Upper lobe of right lung (tissue), 1 donor: ENCODE measurements at places on chromosomes 4 and X. TPM values are rescaled to one million over a fixed set of nuclear protein-coding genes. Genes with fewer than 3 reads are reported as not detected.
A peak's percentile ranks its signal among the peaks of the same experiment; 100 is the strongest.

DNA sequence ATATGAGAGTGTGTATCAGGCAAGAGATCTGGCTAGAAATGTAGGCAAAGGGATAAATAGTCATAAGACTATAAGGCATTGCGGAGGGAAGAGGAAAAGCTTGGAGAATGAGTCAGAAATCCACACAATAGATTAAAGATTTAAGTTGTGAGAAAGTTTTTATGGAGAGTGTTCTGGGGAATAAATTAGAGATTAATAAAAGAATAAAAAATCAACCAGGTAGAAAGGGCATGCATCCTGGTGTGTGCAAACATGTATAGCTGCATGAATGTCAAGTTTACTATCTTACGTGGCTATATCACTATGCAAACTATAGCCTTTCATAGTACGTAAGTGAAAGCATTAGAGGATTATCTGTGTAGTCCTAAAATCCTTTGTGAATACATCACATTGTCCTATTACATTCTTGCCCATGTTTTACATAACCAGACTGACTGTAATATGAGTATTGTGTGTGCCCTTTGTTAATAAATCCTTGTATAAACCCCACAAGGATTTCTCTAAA is 36.9 kb downstream of the SNCA start:
- H3K4me3 ChIP-seq: no peak overlapping the region
- no peak for DNase-seq
- H3K36me3 ChIP-seq: no peaks in the 10 kb centered on the region
- H3K27ac ChIP-seq: no peak overlapping the region
- H3K27me3 ChIP-seq: no peaks in the 10 kb centered on the region

GJB1 gene
- total RNA-seq: 5.4 TPM

DNA sequence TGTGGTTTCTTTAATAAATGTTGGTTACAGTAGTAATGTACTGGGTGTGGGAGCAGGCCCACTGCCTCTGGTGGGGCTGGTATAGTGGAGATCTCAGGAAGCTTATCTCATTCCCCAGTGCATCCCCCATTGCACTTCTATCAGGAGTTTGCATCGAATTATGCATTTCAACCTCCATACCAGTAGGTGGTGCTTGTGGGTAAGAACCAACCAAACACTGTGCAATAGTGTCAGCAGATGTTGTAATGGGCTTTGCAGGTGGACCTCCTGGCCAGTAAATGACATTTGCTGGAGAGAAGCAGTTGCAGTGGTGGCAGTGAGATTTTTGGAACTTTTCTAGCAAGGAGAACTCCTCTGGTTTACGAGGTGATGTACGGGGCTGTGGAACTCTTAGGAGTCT is 150.6 kb downstream of the POU3F4 start:
- no peaks in the 10 kb centered on the region for H3K36me3 ChIP-seq
- no peak overlapping the region for H3K4me3 ChIP-seq
- no peaks in the 10 kb centered on the region for H3K4me1 ChIP-seq
- no peaks in the 10 kb centered on the region for H3K27me3 ChIP-seq
- H3K27ac ChIP-seq: no peak overlapping the region
- no peak for DNase-seq

- H3K27me3 ChIP-seq: no peaks in the 10 kb centered on the region
- no peak for DNase-seq
- no peak overlapping the region for H3K27ac ChIP-seq
- no peak overlapping the region for H3K4me3 ChIP-seq
- no peaks in the 10 kb centered on the region for H3K4me1 ChIP-seq
These were observed 328.0 kb upstream of the PPP1R2C start for GRCh38 chrX:43106009-43106408.

DNA sequence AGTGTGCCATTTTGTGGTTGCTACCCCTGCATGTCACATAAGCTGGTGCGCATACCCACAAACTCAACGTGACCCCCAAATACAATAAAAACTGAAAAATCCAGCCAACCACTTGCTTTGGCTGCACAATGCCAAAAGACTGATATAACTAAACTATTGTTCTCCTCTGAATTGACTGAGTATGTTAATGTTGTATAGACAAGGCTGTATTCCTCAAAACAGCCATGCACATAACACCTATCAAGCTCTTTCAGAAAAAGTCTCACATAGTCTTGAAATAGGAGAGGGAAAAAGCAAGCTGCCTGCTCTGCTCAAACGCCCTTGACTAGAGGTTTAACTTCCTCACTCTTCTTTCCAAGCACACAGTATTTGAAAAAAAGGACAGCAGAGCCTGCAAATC is 126.4 kb upstream of the NOCT start:
- DNase-seq: no peak
- H3K4me1 ChIP-seq: no peaks in the 10 kb centered on the region
- no peak overlapping the region for H3K4me3 ChIP-seq
- H3K27me3 ChIP-seq: no peaks in the 10 kb centered on the region

PABPC1L2A gene
- not detected for total RNA-seq

GRCh38 chr4:130393642-130394041 is 1297.7 kb downstream of the C4orf33 start:
- no peaks in the 10 kb centered on the region for H3K36me3 ChIP-seq
- H3K27me3 ChIP-seq: no peaks in the 10 kb centered on the region
- no peak for DNase-seq
- no peak overlapping the region for H3K4me3 ChIP-seq
- H3K4me1 ChIP-seq: no peaks in the 10 kb centered on the region

GPR50 gene
- total RNA-seq: not detected

- H3K4me1 ChIP-seq: no peaks in the 10 kb centered on the region
- no peak overlapping the region for H3K27ac ChIP-seq
- DNase-seq: no peak
- no peaks in the 10 kb centered on the region for H3K36me3 ChIP-seq
- no peaks in the 10 kb centered on the region for H3K27me3 ChIP-seq
These were observed 109.0 kb downstream of the CXXC4 start for GRCh38 chr4:104385713-104386112.

DNA sequence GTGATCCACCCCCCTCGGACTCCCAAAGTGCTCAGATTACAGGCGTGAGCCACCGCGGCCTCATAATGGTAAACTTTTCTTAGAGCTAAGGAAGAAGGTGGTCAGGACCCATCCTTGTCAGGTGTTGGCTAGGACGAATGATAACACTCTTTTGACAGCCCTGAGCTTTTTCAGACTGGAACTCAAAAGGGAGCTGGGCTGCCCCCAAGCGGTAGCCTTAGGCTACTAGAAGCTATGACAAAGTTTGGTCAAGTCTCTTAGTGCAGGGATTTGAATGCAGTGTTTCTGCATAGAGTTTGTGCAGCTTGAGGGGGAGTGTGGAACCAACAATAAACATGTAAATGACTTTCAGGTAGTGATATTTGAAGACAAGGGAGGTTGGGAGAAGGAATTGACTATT is 11.8 kb upstream of the HSD17B10 start:
- H3K4me1 ChIP-seq: no peaks in the 10 kb centered on the region
- H3K27me3 ChIP-seq: no peaks in the 10 kb centered on the region
- H3K27ac ChIP-seq: no peak overlapping the region
- DNase-seq: peak; percentile 55
- no peak overlapping the region for H3K4me3 ChIP-seq

DAPP1 gene
- 8.9 TPM for total RNA-seq

INTS6L gene
- total RNA-seq: 7.4 TPM

IL1RAPL1 gene
- not detected for total RNA-seq

DNA sequence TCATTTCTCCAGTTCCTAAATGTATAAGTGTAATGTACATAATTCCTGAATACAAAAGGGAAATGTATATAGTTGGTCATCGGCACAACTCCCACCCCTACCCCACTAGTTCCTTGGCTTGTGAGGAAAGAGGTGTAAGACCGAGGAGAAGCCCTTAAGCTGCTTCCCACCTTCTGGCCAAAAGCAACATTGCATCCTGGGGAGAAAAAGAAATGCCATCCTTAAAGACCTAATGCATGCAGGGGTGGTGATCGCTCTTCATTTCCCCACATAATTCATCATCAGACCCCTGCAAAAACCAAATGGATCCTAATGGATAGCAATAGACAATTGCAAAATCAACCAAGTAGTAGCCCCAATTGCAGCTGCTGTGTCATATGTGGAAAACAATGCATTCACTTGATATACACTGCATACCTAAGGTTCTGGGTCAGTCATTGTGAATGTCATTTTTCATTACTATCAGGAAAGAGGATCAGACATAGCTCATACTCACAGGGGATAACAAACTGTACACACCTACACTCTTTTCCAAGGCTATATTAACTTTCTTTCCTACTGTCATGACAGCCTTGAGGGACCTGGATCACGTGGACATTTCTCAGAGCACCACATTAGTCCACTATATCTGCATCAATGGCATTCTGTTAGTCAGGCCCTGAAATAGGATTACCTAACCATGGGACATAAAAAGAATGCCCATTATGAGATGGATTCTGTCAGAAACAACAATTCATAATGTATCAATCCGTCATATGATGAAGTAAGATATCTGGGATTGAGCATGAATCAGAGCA is 31.7 kb upstream of the NFXL1 start:
- DNase-seq: no peak
- H3K4me1 ChIP-seq: no peaks in the 10 kb centered on the region
- no peak overlapping the region for H3K4me3 ChIP-seq
- no peak overlapping the region for H3K27ac ChIP-seq
- H3K27me3 ChIP-seq: no peaks in the 10 kb centered on the region

SHISA3 gene
- 5.8 TPM for total RNA-seq

GRCh38 chrX:97398030-97398551 is 514.4 kb downstream of the RPA4 start:
- no peaks in the 10 kb centered on the region for H3K4me1 ChIP-seq
- H3K27ac ChIP-seq: no peak overlapping the region
- H3K36me3 ChIP-seq: no peaks in the 10 kb centered on the region
- DNase-seq: no peak
- no peaks in the 10 kb centered on the region for H3K27me3 ChIP-seq

AMTN gene
- not detected for total RNA-seq

DNA sequence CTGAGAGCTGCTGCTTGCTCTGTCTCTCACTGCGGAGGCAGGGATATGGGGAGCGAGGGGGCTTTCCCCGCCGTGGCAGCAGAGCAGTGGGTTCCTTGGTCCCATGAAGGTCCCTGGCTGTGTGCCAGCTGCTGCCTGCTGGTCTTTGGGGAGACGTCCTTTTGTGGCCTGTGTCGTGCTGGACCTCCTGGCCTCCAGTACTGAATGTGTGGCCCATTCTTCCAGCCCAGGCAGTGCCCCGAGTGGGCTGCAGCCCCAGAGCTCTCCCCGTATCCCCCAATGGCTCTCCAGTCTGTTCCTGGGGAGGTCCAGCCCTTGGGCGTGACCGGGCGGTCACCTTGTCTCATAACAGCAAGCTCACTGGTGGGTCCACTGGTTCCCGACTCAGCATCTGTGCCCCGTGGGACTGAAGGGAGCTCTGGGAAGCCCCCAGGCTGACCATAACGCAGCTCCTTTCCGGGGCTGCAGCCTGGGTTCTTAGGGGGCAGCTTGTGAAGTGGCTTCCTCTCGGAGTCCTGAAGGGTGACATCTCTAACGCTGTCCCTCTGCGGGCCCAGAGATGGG is 115.6 kb downstream of the SMIM20 start:
- no peaks in the 10 kb centered on the region for H3K36me3 ChIP-seq
- peaks cover 4% of the 10 kb centered on the region for H3K4me1 ChIP-seq
- H3K27ac ChIP-seq: no peak overlapping the region
- no peak overlapping the region for H3K4me3 ChIP-seq
- no peak for DNase-seq
